ENCODE measurements at places on chromosomes 5 and 9.
A peak's percentile ranks its signal among the peaks of the same experiment; 100 is the strongest.

- DNase-seq = no peak
These were observed 5.8 kb downstream of the CCDC180 start for GRCh38 chr9:97313243-97313642.

- no peak for DNase-seq
These were observed 893 bp upstream of the SH2D3C start for GRCh38 chr9:127779136-127779981.

GRCh38 chr9:115930472-115930871, 223.1 kb upstream of the PAPPA start:
- DNase-seq = no peak

- no peak for DNase-seq
These were observed 8.9 kb downstream of the IFNE start for GRCh38 chr9:21473236-21473635.

DNA sequence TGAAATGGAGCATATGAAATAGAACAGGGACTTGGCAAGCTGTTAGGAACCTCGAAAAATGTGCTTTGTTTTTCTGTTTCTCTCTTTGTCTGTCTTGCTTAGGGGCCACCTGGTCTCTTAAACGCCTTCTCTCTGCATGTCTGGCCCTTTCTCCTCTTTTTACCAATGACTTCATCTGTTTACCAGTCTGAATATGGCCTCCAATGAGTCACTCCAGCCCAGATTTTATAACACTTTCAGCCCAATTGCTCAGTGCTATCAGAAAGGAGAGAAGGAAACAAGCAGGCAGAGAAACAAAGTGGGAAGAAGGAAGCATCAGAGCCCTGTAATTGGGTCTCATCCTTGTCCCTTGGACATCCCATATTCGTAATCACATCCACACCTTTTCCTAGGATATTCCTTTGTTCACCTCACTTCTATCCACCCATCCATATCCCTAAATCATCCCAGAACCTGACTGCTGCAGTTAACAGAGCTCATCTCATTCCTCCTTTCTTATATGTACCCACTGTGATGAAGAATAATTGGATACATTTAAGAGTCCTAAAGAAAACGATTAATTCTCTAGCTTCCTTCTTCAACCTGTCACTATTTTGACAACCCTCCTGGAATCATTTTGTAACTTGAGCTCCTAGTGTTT, 151.8 kb upstream of the GPR151 start:
- no peak for DNase-seq

- DNase-seq = no peak
These were observed 154.8 kb downstream of the ADAMTS6 start for GRCh38 chr5:65326922-65327321.

DNA sequence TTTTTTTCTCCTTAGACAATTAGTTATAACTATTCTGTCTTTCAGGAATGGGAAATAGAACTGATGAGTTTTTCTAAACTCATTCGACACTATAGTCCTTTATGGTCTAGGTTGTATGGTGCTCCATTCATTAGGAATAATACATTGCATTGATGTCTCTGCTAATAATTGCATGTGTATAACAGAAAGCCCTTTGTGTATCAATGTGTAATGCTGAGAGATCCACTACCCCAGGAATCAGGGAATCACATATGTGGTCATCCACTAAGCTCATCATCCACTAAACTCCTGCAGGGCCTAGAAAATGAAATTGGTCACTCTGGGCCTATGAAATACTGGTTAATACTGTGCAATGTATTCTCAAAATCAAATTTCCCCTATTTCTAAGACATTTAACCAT, 242.0 kb upstream of the CDH18 start:
- DNase-seq = no peak

GRCh38 chr9:137149942-137150616, 11.1 kb downstream of the GRIN1 start:
- no peak for DNase-seq

GRCh38 chr5:109998208-109998607, 308.5 kb downstream of the MAN2A1 start:
- DNase-seq = no peak

DNA sequence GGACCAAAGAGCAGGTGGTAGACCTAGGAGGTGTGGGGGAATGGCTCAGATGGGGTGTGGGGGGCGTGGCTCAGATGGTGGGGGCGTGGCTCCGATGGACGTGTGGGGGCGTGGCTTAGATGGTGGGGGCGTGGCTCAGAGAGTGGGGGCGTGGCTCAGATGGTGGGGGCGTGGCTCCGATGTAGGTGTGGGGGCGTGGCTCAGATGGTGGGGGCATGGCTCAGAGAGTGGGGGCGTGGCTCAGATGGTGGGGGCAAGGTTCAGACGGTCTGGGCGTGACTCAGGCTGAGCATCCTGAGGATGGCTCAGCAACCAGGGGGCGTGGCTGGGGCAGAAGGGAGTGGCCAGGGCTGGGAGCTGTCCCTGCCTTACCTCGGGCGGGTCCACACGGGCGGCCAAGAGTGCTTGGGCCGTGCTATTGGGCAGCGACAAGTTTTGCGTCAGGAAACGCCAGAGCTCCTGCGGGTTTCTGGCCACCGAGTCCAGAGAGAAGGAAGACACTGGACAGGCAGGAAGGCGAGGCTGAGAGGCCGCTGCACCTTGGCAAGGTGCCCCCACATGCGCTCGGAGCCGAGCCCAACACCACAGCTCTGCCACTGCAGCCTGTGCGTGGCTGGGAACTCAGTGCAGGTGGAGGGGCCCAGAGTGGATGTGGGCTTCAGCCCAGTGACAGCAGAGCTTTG, 5.9 kb downstream of the ABCA2 start:
- DNase-seq = no peak

DNA sequence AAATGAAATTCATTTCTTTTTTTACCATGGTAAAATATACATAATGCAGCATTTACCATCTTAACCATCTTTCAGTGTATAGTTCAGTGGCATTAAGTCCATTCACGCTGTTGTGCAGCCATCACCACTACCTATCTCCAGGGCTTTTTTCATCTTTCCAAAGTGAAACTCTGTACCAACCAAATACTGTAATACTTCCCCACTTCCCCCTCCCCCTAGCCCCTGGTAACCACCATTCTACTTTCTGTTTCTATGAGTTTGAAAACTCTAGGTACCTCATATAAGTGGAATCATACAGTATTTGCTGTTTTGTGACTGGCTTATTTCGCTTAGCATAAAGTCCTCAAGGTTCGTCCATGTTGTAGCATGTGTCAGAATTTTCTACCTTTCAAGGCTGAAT, 23.4 kb downstream of the SPAAR start:
- no peak for DNase-seq

DNA sequence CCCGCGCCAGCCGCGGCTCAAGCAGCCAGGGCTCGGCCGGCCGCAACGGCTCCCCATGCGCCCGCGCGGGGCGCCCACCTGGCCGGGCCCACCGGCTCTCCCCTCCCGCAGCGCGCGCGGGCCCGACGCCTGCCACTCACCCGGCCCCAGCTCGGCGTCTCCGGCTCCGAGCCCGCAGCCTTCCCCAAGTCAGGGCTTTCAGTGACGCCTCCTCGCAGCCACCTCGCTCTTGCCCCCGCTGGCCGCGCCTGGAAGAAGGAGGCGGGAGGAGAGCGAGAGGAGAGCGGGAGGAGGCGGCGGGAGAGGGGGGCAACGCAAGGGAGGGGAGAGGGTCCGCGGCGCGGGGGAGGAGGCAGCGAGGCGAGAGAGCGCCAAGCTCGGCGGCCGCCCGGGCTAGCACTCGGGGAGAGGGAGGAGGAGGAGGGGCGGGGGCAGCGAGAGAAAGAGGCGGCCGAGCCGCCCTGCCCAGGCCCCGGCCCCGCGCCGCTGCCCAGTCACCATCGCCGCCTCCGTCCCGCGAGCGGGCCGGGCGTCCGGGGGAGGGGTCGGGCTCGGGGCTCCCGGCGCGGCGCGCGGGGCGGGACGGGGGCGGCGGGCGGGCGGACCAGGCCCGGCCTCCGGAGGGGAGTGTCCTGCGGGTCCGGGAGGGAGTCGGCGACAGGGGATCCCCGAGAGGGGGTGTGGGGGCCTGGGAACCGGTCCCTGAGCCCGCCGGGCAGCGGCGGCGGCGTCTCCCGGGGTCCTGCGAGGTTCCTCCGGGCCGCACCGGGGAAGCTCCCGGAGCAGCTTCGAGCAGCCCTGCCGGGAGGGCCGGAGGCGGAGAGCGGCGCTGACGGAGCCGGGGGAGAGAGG, at the start of gene LHFPL2:
TSS of gene LHFPL2 (minus strand) at position 414 of the 852 bp plus-strand sequence. CDS start 138,559 bp downstream, outside the sequence.
- DNase-seq = peak; percentile 30

- no peak for DNase-seq
These were observed 5.0 kb upstream of the C5orf24 start for GRCh38 chr5:134840811-134841210.

DNA sequence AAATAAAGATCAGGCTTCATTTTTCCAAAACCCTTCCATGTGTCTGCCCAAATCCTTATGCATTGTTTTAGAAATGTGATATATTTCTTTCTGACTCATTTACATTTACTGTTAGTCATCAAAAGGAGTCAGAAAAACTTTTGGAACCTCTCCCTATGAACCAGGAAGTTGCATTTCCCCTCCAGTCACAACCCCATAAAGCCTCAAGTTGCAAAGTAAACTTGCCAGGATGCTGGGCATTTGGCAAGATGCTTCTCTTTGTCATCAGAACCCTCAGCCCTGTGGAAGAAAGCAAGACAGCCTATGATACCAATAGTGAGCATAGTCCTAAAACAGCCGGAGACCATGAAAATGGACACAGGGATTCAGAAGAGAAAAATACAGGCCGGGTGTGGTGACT, 84.2 kb downstream of the MUSK start:
- DNase-seq = no peak

GRCh38 chr5:120293796-120294195, 170.3 kb upstream of the PRR16 start:
- no peak for DNase-seq

GRCh38 chr5:53069626-53070025, 39.9 kb downstream of the MOCS2 start:
- no peak for DNase-seq

DNA sequence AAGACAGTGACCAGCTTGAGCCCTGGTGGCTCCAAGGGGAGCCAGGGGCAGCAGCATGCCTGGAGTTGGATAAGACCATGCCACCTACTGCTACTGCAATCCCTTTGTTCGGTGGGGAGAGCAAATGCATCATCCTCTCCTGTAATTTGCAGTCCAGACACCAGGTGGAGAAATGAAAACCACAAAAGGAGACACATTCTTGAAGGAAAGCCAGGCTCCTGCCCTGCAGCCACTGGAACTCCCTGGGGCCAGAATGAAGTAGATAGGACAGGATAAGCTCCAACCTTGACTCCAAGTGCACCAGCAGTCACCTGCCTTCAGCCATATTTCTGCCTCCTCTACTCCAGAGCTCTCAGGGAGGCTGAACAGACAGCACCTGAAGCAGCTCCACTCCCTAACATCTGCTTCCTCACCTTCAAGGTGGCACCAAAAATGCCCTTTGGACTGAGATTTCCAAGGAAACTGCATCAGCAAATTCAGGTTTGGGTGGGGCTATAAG, 65.1 kb upstream of the IQGAP2 start:
- DNase-seq = no peak

DNA sequence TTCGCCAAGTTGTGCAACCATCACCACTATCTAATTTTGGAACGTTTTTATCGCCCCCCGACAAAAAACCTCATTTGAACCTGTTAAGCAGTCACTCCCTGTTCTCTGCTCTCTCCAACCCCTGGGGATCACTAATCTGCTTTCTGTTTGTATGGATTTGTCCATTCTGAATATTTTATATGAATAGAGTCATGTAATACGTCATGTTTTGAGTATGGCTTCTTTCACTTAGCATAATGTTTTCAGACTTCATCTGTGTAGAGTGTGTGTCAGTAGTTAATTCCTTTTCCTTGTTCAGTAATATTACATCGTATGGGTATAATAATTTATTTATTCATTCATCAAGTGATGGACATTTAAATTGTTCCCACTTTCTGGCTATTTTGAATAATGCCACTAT, 232.2 kb downstream of the SMARCA2 start:
- no peak for DNase-seq

GRCh38 chr9:122978601-122979000, 37.8 kb downstream of the RABGAP1 start:
- DNase-seq = no peak

DNA sequence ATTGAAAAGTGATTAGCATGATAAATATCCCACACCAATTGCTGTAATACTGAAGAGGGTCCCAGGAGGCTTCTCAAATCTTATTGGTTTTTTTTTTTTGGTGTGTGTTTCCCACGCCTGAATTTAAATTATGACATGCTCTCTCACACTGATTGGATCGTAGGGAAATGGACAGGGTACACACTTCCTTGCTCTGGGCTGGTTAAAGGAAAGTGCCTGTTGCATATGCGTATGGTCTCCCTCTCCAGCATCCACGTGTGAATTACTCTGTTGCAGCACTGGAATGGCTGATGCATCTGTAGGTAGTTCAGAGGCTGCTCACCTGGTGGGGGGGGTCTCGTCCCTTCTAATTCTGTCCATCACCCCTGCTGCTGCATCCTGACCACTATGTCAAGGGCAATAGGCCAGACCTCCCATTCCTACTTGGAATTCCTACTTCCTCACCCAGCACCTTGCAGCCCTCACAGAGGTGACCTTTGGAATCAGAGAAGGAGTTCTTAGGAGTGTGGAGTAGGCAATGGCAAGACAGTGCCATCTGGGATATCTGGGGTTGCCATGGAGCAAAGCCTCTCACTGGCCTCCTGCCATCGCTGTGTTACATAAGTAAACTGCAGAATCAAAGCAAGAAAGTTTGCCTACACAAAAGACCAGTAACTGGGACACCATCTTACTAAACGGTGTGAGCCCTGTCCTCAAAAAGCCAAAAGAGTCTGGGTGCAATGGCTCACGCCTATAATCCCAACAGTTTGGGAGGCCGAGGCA, 71.4 kb upstream of the FBXW11 start:
- no peak for DNase-seq

GRCh38 chr5:68114378-68115040, 101.0 kb upstream of the PIK3R1 start:
- DNase-seq = no peak

Measured in NCI-H1105 (cell line).